HCT116 (cell line): ENCODE measurements at places on chromosomes 3 and 15.
A peak's percentile ranks its signal among the peaks of the same experiment; 100 is the strongest.

DNA sequence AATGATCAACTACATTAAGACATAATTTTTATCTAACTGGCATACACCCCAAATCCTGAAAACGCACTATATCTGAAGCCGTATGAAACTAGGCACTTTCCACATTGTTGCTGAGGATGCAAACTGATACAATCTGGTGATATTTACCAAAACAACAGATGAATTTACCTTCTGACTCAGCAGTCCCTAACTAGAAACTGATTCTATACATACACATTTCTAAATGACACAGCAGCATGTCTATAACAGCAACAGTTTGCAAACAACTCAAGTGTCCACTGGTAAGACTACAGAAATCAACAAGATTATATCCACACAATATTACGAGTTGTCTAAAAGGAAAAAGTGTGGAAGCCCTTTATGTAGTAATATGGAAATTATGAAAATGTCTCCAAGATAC lies 22.9 kb downstream of the SECISBP2L start:
- DNase-seq: no peak

- no peak for DNase-seq
These were observed 94.0 kb downstream of the ARPP21 start for GRCh38 chr3:35733341-35733740.

DNA sequence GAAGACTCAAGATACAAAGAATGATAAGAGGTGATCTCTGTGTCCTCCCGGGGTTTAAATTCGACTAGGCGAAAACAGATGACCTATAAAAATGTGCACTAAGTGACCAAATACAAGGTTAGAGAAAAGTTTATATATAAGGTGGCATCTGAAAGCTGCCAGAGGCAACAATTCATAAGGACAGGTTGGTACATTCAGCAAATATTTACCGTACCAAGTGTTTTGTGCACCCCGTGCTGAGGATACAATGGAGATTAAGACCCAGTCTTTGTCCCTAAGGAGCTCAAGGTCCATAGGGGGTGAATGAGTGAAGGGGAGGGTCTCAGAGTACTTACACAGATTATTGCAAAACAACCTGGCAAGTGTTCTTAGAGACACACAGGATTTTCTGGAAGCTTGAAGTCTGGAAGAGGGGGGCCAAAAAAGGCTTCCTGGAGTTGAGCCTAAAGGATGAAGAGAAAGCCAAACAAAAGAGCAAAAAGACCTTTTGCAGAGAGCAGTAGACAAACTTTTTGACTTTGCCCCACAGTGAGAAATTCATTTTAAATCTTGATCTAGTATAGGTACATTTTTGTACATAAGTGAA lies 71.4 kb upstream of the LRIG1 start:
- DNase-seq: no peak

- no peak for DNase-seq
These were observed 74.9 kb downstream of the DAPK2 start for GRCh38 chr15:63971427-63971805.

DNA sequence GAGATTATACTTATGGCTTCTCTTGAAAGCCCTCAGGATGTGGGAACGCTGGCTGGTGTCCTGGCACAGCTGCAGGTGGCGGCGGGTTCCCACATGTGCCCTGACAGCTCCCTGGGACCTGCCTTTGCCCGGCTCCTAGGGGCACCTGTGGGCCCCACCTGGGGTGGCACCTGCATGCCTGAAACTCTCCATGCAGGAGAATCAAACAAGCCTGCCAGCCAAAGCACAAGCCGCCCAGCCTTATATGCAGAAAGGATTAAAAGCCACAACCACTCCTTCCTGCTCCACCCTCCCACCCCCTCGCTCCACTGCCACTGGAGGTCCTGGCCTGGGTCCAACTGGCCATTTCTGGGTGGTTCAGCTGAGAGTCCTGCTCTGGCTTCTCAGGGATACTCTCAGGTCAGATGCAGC lies 18.1 kb downstream of the TRPM1 start:
- no peak for DNase-seq

- no peak for DNase-seq
These were observed 7.3 kb downstream of the AMIGO3 start for GRCh38 chr3:49712166-49712565.

- no peak for DNase-seq
These were observed 56.5 kb downstream of the LRRC28 start for GRCh38 chr15:99307735-99308134.

GRCh38 chr3:88142094-88142624 lies 7.6 kb upstream of the C3orf38 start:
- DNase-seq: no peak

GRCh38 chr15:26134152-26134551 lies 271.0 kb upstream of the ATP10A start:
- DNase-seq: no peak

- DNase-seq: no peak
These were observed 34.0 kb downstream of the PXK start for GRCh38 chr3:58366699-58367098.

DNA sequence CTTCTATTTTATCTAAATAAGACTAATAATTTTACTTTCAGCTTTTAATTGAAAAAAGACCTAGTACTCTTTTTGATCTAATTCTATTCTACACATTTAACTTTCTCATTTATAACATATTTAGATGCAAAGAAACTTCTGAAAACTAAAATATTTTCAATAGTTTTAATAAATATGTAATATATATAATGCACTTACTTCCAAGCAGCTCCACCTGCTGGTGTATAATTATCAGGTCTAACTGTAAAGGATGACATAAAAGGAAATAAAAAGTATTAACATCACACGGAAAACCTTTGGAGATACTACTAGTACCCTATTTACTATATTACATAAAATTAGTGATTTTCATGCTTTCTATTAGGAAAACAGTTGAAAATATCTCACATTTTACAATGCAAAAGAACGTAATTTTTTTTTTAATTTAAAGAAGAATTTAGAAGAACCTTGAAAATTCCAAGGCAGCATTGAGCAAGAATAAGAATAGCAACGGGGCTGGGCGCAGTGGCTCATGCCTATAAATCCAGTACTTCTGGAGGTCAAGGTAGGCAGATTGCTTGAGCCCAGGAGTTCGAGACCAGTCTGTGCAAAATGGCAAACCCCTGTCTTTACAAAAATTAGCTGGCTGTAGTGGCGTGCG lies 10.2 kb downstream of the PLSCR5 start:
- DNase-seq: peak; percentile 16

DNA sequence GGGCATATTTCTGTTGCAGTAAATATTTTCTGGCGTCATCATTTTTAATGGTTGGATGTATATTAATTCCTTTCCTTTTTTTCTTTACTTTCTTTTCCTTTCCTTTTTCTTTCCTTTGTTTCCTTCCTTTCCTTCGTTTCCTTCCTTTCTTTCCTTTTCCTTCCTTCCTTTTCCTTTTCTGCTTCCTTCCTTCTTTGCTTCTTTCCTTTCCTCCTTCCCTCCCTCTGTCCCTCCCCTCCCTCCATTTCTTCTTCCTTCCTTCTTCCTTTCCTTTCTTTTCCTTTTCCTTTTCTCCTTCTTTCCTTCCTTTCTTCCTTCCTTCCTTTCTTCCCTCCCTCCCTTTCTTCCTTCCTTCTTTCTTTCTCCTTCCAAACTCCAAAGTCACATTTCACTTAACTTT lies 54.9 kb upstream of the LYSMD4 start:
- DNase-seq: no peak

DNA sequence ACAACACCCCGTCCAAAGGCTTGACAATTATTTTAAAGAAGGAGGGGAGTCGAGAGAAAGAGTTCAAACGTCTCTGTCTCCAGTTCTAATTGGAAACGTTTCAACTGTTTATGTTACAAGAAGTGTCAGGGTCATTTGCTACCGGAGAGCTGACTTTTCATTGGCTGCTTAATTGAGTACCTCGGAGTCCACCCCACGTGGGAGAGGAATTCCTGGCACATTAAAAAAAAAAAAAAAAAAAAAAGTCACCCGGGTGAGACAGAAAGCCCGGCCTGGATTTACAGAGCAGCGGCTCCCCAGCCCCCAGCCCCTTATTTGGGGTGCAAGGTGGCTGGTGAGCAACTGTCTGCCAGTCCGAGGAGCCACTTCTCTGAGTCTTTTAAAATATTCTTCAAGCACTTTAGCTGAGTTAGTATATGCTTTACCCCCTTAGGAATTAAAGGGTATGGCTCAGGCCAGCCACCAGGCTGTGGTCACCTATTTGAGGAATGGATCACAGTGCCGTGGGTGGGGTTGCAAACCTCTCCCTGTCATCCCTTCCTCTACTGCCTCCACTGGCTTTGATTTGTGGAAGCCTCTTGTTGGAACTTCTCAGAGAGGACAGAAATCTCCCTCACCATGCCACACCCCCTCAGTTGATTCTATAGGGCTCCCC lies 3.9 kb upstream of the TLE3 start:
- peak; percentile 82 for DNase-seq

DNA sequence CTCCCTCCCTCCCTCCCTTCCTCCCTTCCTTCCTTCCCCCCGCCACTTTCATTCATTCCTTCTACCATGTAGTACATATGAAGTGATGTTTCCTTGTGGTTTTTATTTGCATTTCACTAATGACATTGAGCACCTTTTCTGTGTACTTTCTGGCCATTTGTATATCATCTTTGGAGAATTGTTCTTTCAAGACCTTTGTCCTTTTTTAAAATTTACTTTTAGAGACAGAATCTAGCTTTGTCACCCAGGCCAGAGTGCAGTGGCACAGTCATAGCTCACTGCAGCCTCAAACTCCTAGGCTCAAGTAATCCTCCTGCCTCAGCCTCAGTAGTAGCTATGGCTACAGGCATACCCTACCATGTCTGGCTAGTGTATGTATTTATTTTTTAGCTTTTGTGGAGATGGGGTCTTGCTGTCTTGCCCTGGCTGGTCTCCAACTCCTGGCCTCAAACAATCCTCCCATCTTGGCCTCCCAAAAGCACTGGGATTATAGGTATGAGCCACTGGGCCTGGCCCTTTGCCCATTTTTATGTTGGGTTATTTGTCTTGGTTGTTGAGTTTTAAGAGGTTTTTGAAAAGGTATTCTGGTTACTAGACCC lies 42.0 kb upstream of the CTDSPL2 start:
- DNase-seq: no peak

GRCh38 chr15:89098281-89098680 lies 10.0 kb downstream of the ABHD2 start:
- no peak for DNase-seq

- no peak for DNase-seq
These were observed 2.7 kb downstream of the SV2B start for GRCh38 chr15:91102546-91103330.

DNA sequence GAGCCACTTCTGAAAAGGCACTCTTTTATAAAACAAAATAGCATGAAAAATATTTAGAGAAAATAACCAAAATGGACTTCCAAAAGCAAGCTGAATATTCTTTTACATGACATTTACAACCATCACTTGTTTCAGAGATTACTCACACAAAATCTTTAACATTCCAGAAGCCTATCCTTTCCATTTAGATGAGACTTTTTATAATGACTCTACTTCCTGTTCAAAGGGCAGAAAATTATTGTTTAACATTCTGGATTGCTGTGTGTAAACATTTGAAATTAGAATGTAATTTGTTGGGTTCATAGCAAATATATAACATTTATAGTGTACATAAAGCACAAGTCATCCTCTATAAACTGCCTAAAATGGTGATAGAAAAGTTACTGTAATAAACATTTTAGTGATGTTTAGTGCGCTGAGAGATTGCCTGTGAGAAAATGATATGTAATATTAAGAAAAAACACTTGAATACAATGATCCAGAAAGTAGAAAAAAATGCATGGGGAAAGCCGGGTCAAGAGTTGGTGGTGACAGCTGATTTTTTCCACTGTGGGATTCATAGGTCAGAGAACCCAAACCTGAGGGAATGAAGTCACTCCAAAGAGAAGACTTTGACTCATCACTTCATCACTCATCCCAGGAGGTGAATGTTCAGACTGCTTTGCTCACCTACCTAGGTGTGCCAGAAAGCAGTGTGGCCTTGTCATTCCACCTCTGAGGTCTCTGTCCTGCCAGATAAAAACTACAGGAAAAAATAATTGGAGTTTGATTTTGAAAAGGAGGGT lies 305.8 kb downstream of the ARPP21 start:
- DNase-seq: no peak

- DNase-seq: no peak
These were observed 20.8 kb downstream of the SLC28A1 start for GRCh38 chr15:84905016-84905916.

- no peak for DNase-seq
These were observed 53.7 kb downstream of the SCN11A start for GRCh38 chr3:38998086-38998485.
